Thymus (tissue), 14 donors: ENCODE measurements at places on chromosomes 6 and 20.

GRCh38 chr20:51972056-51972455 lies 169.7 kb upstream of the SALL4 start:
- no peak for DNase-seq

- DNase-seq, result no peak
Observed at GRCh38 chr6:10314163-10314955, 100.5 kb downstream of the TFAP2A start.

DNA sequence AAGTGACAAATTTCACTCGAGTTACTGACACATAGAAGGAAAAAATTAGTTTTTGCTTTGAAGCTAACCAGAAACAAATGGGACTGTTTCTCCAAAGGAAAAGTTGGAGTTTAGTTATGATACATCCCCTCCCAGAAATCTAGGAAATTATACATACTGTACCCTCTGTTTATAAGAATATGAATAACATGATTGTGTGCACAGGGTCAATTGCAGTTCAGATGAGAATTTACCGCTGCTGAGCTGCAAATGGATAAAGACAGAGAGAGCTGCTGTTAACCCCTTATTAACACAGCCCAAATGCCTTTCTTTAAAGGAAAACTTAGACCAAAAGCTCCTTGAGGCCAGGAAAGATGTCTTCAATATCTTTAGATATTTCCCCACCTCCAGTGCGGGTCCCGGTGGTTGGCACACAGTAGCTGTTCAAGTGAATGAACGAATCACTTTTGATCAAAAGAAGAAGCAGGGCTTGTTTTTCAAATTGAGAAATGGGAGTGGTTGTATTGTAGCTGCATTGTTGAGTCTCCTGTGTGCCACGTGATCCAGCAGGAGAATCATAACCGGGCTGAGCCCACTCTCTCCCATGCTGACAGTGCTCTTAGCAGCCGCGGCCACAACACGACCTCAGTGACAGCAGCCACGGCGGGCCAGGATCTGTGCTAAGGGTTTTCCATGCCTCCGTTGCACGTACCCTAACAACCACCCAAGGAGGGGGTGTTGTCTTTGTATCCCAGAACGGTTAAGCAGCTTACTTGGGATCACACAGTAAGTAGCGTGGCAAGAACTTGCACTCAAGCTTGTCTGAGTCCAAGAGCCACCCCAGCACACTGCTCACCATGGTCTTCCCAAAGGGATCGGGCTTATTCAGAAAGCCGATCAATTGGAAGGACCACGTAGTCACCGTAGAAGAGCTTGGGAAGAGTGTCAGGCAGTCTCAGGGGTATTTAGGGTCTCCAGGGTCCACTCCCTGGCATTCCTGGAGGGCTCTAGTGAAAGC lies 53.5 kb upstream of the BMP6 start:
- no peak for DNase-seq

DNA sequence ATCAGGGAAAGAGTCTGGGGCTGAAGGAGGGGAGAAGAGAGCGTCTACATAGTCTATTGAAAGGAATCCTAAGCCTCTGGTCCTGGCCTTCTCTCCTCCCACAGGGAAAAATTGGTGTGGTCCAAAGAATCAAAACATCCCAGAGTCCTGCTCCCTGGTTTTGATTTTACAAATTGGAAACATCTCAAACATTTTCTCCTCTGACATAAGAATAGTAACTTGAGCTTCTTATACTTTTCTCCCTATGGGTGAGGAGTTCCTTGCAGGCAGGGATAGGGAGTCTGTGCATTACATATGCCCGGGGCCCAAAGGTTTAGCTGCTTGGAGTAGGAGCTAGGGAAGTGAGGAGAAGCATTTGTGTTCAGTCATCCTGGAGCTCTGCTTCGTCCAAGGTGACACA lies 120.0 kb upstream of the GGTLC1 start:
- no peak for DNase-seq

GRCh38 chr6:106188104-106188794 lies 102.1 kb downstream of the PRDM1 start:
- no peak for DNase-seq

DNA sequence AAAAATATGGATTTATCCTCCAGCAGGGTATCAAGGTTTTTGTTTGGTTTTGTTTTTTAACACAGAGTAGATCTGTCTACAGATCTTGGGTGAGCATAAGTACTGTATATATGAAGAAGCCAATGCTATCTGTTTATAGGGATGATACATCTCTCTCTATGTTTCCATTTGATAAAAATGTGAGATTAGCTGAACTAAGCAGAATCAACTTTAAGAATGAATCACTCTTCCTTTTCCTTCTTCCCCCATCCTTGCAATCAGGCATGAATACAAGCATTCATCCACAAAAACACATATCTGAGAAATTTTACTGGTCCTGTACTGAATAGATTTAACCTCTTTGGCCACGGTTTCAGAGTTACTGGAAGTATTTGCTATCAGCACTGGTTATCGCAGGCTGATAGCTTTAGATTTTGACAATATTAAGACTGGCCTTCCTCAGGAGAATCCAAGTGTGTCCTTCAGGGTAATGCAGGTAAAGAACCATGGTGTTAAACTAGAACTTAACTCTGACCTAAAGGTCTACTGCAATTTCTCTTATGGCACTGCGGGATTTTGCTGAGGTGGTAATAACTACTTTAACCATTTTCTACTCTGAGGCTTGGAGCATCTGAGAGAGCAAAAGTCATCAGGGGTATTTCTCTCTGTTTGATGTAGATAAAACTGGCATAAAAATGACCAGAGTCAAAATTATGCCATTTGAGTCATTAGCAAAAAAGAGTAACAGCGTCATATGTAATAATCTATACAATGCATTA lies 1.5 kb downstream of the SNAP25 start:
- no peak for DNase-seq

DNA sequence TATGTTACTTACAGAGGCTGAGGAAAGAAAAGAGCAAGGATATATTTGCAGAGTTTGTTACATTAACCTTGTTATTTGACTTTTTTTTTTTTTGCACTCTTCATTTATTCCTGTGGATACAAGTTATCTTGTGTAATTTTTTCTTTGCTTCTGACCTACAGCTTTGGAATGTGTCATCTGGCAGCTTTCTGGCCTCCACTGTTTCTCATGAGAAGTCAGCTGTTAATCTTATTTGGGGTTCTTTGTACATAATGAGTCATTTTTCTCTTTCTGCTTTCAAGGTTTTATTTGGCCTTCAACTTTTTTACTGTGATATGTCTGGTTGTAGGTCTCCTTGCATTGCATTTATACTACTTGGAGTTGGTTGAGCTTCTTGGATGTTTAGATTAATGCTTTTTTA lies 333.4 kb downstream of the SMOC2 start:
- no peak for DNase-seq

- no peak for DNase-seq
Observed at GRCh38 chr6:52317841-52318581, 33.5 kb upstream of the MCM3 start.

DNA sequence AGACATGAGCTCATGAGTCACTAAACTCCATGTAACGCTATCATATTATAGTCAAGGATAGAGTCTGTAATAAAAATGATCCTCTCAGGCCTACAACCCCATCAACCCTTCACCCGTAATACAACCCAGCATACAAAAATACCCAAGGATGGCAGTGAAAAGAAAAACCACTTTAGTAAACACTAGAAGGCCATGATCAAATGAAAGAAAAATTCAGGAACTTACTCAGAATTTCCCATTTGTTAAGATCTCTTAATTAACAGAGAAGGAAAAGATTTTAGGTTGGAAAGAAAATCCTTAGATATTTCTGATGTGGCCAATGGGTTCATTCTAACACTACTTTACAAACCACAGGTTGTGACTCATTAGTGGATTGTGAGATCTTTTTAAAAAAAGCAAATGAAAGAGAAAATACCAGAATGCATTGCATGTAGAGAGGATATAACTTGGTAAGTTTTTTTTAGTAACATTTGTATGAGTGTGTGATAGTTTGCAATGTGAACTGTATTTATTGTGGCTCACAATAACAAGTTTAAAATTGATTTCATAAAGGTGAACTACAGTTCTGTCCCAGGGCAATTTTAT lies 8.0 kb upstream of the UBE2J1 start:
- DNase-seq, result no peak

DNA sequence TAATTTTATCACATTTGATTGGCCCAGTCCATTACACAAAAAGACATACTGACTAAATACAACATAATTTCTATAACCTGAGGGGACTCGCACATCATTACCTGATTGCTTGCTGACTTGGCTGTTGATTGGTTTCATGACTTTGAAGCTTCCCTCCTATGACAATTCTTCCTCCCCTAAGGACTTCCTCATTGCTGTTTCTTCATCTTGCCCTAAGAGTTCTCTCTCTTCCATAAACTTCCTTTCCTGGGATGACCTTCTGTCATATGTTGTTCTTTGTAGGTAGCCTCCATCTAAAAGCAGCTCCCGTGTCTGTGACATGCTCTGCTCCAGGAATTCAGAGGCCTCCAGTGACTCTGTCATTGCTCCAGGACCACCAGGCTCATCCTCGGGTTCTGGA lies 22.6 kb downstream of the RSPH3 start:
- DNase-seq, result no peak

DNA sequence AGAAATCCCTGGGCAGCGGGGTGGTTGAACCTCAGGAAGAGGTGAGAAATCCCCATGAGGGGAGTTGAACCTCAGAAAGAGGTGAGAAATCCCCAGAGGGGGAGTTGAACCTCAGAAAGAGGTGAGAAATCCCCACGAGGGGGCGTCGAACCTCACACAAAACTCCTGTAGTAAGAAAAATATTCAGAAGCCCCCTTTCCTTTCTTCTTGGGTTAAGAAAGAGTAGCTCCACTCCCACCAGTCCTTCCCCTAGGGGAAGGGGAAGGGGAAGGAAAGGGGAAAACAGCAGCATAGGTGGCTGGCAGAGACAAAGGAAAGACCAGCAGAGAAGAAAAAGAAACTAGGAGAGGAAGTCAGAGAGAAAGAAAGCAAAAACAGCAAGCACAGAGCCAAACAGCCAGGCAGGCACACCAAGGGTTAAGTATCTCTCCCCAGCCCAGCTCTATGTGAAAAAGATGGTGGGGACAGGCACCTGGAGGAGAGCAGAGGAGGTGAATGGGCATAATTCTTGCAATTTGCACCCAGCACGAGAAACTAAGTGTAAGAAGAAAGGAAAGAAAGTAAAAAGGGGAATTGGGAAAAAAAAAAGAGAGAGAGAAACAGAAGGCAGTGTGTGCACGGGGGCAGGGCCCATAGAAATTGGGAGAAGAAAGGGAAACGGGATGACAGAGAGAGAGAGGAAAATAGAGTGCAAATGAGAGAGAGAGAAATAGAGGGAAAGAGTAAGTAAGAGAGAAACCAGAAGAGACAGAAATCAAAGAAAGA lies 88.2 kb downstream of the PLG start:
- DNase-seq, result no peak

- DNase-seq, result no peak
Observed at GRCh38 chr6:126618639-126619343, 278.9 kb downstream of the CENPW start.

- no peak for DNase-seq
Observed at GRCh38 chr6:129677620-129678325, 32.2 kb downstream of the ARHGAP18 start.
